ENCODE measurements at places on chromosomes 6 and 20. TPM values are rescaled to one million over a fixed set of nuclear protein-coding genes. Genes with fewer than 3 reads are reported as not detected.

The IMPG1 gene
- total RNA-seq, result not detected

The PHACTR3 gene
- total RNA-seq, result 0.33 TPM

The NHSL1 gene
- total RNA-seq, result 6.5 TPM

The ADGRG6 gene
- total RNA-seq, result 16.4 TPM

The RAET1L gene
- not detected for total RNA-seq

The TXLNB gene
- 2.5 TPM for total RNA-seq

The MCHR2 gene
- total RNA-seq, result not detected

The LAMP5 gene
- total RNA-seq, result 0.27 TPM

The TRDN gene
- total RNA-seq, result not detected

The AFDN gene
- 104 TPM for total RNA-seq

The BPIFB4 gene
- not detected for total RNA-seq

The TCP11 gene
- total RNA-seq, result not detected

DNA sequence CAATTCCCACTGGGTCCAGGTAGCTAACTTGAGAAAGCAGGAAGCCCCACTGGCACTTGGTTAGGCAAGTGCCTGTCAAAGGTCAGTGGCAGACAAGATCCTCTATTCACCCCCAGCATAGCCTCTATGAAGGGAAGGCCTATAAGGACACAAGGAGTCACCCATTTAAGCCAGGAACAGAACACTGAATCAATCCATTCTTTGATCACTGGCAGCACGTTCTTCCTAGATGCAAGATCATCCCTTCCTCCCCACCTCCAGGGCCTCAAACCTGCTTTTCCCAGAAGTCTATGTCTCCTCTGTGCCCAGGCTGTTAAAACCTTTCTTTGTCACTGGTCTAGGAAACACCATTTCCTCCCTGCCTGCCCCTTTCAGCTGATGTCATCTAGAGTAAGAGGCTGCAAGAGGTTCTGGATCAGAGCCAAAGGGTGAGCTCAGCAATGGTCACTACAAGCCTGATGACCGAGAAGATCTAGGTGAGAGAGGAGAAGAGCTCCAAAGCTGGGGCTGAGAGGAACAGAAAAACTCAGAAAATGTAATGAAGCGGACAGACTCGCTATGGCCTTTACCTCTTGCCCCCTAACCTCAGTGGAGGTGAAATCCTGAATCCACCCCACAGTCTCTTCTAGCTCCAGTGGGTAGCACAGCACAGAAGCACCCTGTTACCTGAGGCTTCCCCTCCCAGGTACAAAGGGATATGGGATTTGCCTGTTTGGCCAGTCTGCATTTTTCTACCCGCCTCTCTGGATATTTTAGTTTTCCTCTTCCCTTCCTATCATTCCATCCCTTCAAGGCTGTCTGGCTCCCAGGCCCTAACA is 1.8 kb downstream of the GTPBP2 start:
- peaks cover 10% of the 10 kb centered on the region for H3K36me3 ChIP-seq
- no peaks in the 10 kb centered on the region for H3K27me3 ChIP-seq
- peak overlapping the region; percentile 100 for H3K27ac ChIP-seq
- H3K4me3 ChIP-seq, result no peak overlapping the region
- peaks cover 21% of the 10 kb centered on the region for H3K4me1 ChIP-seq

GRCh38 chr6:17278289-17279063 is 2.7 kb upstream of the RBM24 start:
- DNase-seq, result no peak
- H3K36me3 ChIP-seq, result no peaks in the 10 kb centered on the region
- H3K27ac ChIP-seq, result peak overlapping the region; percentile 95
- H3K4me3 ChIP-seq, result no peak overlapping the region
- H3K4me1 ChIP-seq, result peaks cover 54% of the 10 kb centered on the region

DNA sequence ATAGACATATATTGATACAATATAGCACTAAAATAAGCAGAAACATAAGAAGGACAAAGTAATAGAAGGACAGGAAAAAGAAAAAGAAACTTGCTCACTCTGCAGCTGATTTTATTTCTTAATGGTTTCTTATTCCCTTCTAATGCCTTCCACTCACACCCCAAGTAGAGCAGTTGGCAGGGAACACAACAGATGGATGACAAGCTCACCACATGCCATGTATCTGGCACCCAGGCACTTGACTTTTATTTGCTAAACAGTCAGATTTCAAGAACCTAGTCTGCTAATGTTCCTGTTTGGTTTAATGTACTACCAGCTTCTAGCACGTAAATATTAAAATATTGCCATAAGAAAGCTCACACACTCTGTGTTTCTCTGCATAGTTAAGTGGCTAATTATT is 87.1 kb downstream of the COL19A1 start:
- no peak overlapping the region for H3K27ac ChIP-seq
- H3K36me3 ChIP-seq, result no peaks in the 10 kb centered on the region
- no peaks in the 10 kb centered on the region for H3K27me3 ChIP-seq
- no peak for DNase-seq
- H3K4me3 ChIP-seq, result no peak overlapping the region

DNA sequence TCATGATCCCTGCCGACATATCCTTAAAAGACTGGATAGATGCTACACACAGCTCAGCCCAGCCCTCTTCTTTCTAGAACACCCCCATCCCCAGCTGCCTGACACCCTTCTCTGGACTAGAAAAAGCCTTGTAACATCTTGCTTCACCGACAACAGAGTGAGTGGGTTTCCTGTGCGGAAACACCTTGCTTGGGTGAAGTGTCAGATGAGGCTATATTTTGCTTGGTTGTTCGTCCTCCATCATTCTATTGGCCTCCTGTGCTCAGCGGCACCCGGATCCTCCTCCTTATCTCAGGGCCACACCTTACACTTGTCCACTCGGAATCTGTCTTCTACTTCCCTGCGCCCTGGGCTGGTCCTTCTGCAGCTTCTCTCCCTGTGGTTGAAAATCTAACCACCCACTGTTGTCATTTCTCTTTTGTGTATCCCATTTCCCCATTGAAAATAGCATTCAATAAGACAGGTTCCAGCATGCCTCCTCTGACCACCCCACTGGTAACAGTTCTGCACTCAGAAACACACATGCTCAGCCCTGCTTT is 101.3 kb upstream of the MLN start:
- no peaks in the 10 kb centered on the region for H3K4me1 ChIP-seq
- H3K27me3 ChIP-seq, result no peaks in the 10 kb centered on the region
- DNase-seq, result no peak
- H3K36me3 ChIP-seq, result no peaks in the 10 kb centered on the region
- H3K27ac ChIP-seq, result no peak overlapping the region

DNA sequence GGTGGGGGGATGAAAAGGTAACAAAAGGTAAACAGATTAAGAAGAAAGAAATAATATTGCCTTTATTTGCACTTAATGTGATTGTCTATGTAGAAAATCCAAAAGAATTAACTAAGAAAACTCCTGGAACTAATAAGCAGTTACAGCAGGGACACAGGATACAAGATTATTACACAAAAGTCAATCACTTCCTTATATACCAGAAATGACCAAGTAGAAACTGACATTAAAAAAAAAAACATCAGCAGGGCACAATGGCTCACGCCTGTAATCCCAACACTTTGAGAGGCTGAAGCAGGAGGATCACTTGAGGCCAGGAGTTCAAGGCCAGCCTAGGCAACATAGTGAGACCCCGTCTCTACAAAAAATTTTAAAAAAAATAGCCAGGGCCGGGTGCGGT is 123.2 kb upstream of the RIPOR2 start:
- DNase-seq, result no peak
- no peak overlapping the region for H3K27ac ChIP-seq
- no peaks in the 10 kb centered on the region for H3K27me3 ChIP-seq

DNA sequence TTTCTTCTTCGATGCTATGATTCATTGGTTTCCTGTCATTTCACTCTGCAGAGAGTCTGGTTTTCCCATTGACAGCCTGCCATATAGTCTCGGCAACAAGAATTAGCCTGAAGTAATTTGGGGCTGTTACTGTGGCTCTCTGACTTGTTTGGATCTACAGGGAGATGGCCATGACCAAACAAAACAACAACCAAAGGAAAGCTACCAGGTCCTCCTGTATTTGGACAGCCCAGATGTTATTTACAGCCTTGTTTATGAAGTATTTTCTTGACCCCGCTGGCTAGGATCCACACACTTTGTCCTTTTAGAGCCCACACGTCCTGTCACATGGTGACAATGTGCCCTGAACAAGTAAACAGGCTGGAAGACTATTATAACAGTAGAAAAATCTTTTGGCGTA is 111.4 kb upstream of the PREP start:
- no peaks in the 10 kb centered on the region for H3K36me3 ChIP-seq
- H3K4me3 ChIP-seq, result no peak overlapping the region
- H3K27ac ChIP-seq, result no peak overlapping the region
- no peak for DNase-seq
- H3K4me1 ChIP-seq, result no peaks in the 10 kb centered on the region

- H3K27ac ChIP-seq, result no peak overlapping the region
- no peaks in the 10 kb centered on the region for H3K36me3 ChIP-seq
- no peaks in the 10 kb centered on the region for H3K27me3 ChIP-seq
Measured at GRCh38 chr6:20571261-20571660, 37.0 kb downstream of the CDKAL1 start.

GRCh38 chr6:137819740-137820139 is 47.3 kb upstream of the TNFAIP3 start:
- no peak overlapping the region for H3K27ac ChIP-seq
- no peak overlapping the region for H3K4me3 ChIP-seq
- H3K36me3 ChIP-seq, result no peaks in the 10 kb centered on the region
- no peaks in the 10 kb centered on the region for H3K27me3 ChIP-seq
- no peak for DNase-seq

DNA sequence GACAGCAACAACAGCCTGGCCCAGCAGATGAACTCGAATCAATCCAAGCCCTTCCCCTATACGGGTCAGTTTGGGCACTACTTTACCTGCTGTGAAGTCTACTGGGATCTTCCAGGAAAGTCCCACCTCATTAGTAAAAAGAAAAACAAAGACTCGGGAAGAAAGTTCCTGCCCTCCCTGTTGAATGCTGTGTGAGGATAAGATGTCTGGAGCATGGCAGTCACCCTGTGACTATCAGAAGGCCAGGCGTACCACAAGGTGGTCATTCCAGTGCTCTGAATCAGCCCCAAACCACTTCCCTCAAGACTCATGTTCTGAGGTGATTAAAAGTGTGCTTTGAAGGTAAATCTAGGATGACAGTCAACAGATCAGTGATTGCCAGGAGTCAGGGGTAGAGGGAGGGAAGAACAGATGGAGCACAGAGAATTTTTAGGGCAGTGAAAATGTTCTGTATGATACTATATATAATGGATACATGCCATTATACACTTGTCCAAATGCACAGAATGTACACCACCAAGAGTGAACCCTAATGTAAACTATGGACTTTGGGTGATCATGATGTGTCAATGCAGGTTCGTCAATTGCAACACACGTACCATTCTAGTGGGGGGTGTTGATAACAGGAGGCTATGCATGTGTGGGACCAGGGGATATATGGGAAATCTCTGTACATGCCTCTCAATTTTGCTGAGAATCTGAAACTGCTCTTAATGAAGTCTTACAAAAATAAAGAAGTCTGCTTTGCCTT is 14.7 kb downstream of the FKBP1A start:
- no peak overlapping the region for H3K27ac ChIP-seq
- DNase-seq, result no peak
- no peaks in the 10 kb centered on the region for H3K4me1 ChIP-seq
- no peaks in the 10 kb centered on the region for H3K27me3 ChIP-seq

- no peak overlapping the region for H3K27ac ChIP-seq
- no peaks in the 10 kb centered on the region for H3K27me3 ChIP-seq
- no peaks in the 10 kb centered on the region for H3K4me1 ChIP-seq
- H3K36me3 ChIP-seq, result no peaks in the 10 kb centered on the region
- DNase-seq, result peak; percentile 82
Measured at GRCh38 chr20:39264506-39265172, 302.5 kb downstream of the DHX35 start.

DNA sequence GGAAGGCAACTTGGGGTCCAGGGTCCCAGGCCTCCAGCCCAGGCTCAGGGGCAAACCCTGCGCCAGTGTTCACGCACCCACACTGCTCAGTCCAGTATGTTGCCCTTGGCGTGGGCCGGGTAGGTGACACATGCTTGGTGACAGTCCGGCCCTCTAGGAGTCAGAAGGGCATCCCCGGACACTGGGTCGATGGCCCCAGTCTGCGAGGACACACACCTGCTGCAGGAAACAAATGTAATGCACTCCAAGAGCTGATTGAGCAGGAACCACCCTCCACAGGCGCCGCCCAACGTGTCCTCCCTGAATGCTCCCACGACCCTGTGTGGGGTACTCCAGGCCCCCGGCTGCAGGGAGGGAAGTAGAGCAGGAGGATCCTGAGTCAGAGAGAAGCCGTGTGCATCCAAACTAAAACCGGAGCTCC is 160.7 kb downstream of the DLL1 start:
- no peak overlapping the region for H3K4me3 ChIP-seq
- H3K27me3 ChIP-seq, result no peaks in the 10 kb centered on the region

- no peaks in the 10 kb centered on the region for H3K36me3 ChIP-seq
- DNase-seq, result no peak
- no peaks in the 10 kb centered on the region for H3K4me1 ChIP-seq
- no peak overlapping the region for H3K4me3 ChIP-seq
- H3K27ac ChIP-seq, result no peak overlapping the region
Measured at GRCh38 chr6:16851758-16852157, 90.5 kb upstream of the ATXN1 start.

GRCh38 chr6:140669321-140669720 is 1294.9 kb upstream of the CITED2 start:
- H3K27me3 ChIP-seq, result no peaks in the 10 kb centered on the region
- DNase-seq, result no peak
- no peaks in the 10 kb centered on the region for H3K36me3 ChIP-seq
- H3K27ac ChIP-seq, result no peak overlapping the region
- H3K4me1 ChIP-seq, result no peaks in the 10 kb centered on the region
- no peak overlapping the region for H3K4me3 ChIP-seq

- no peaks in the 10 kb centered on the region for H3K27me3 ChIP-seq
- no peak overlapping the region for H3K27ac ChIP-seq
- H3K4me1 ChIP-seq, result peaks cover 4% of the 10 kb centered on the region
- H3K4me3 ChIP-seq, result no peak overlapping the region
Measured at GRCh38 chr6:159125014-159125609, 44.1 kb upstream of the FNDC1 start.

DNA sequence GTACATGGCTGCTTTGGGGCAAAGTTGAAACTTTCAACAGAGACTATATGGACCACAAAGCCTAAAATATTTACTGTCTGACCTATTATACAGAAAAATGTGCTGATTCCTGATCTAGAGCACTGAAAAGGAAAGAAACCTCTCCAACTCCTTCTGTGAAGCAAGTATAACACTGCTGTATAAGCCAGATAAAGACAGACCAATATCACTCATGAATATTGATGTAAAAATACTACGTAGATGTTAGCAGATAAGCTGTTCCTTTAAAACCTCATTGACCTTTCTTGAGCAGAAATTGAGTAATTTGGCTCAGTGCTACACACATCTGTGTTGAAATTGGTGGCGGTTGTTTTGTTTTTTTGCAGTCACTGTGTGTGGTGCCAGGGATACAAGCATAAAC is 69.9 kb upstream of the HDAC2 start:
- H3K4me3 ChIP-seq, result no peak overlapping the region
- H3K36me3 ChIP-seq, result no peaks in the 10 kb centered on the region
- H3K27ac ChIP-seq, result no peak overlapping the region
- DNase-seq, result no peak
- no peaks in the 10 kb centered on the region for H3K27me3 ChIP-seq
- H3K4me1 ChIP-seq, result no peaks in the 10 kb centered on the region

GRCh38 chr6:27605401-27606342 is 132.8 kb upstream of the ZNF184 start:
- H3K4me1 ChIP-seq, result no peaks in the 10 kb centered on the region
- no peak overlapping the region for H3K27ac ChIP-seq
- H3K4me3 ChIP-seq, result no peak overlapping the region
- no peak for DNase-seq

GRCh38 chr6:50962213-50962759 is 143.6 kb downstream of the TFAP2B start:
- no peaks in the 10 kb centered on the region for H3K4me1 ChIP-seq
- no peak overlapping the region for H3K4me3 ChIP-seq
- no peak for DNase-seq

Data from sigmoid colon (tissue), 7 donors.